ENCODE measurements at places on chromosomes 1 and 21.

GRCh38 chr1:113721010-113721409 lies 38.3 kb downstream of the PHTF1 start:
- no peak for DNase-seq

GRCh38 chr21:43734131-43734927 lies 15.4 kb downstream of the PDXK start:
- DNase-seq, result no peak

GRCh38 chr1:218361298-218362065 lies 16.3 kb downstream of the TGFB2 start:
- DNase-seq, result no peak

GRCh38 chr1:37123276-37124115 lies 89.2 kb upstream of the GRIK3 start:
- DNase-seq, result no peak

- no peak for DNase-seq
Measured at GRCh38 chr1:164562511-164562910, 3.5 kb downstream of the PBX1 start.

- DNase-seq, result no peak
Measured at GRCh38 chr1:223052931-223053330, 90.1 kb downstream of the TLR5 start.

- no peak for DNase-seq
Measured at GRCh38 chr1:6421266-6421665, 1.5 kb upstream of the HES2 start.

GRCh38 chr1:56524263-56524662 lies 55.1 kb downstream of the PLPP3 start:
- DNase-seq, result no peak

- DNase-seq, result no peak
Measured at GRCh38 chr1:246139745-246140182, 367.3 kb downstream of the SMYD3 start.

- no peak for DNase-seq
Measured at GRCh38 chr1:232211149-232211548, 418.8 kb downstream of the SIPA1L2 start.

DNA sequence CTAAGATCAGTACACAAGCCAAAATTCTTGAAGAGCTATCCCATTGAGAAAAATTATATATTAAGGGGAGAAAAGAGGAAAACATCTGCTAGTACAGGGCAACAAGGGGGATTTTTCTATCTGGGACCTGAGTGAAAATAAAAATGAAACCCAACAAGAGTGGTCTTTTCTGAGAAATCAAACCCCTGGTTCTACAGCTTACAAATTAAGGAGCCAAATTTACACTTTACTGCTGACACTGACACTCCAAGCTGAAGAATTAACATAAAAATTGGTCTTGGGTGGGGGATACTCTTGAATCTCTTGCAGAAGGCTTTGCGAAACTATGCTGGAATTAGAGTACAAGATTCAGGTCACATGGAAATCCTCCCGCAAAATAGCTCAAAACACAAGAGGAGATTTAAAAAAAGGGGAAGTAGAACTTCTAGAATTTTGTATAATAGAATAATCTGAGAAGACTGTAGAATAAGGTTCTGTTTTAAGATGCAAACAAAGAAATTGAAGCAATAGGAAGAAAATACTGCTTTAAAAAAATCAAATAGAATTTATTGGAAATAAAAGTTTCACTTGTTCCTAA lies 32.1 kb upstream of the HSPA13 start:
- no peak for DNase-seq

- no peak for DNase-seq
Measured at GRCh38 chr1:89298461-89298860, 25.8 kb upstream of the GBP5 start.

- DNase-seq, result peak; percentile 55
Measured at GRCh38 chr1:205318231-205318991, 3.1 kb downstream of the NUAK2 start.
